ENCODE measurements at places on chromosomes 7 and 10.

- no peak for DNase-seq
These were observed 74.1 kb downstream of the ADD3 start for GRCh38 chr10:110081911-110082310.

- no peak for DNase-seq
These were observed 61.0 kb downstream of the MPP7 start for GRCh38 chr10:28241741-28242399.

- no peak for DNase-seq
These were observed 9.7 kb upstream of the ANKRD7 start for GRCh38 chr7:118214833-118215182.

DNA sequence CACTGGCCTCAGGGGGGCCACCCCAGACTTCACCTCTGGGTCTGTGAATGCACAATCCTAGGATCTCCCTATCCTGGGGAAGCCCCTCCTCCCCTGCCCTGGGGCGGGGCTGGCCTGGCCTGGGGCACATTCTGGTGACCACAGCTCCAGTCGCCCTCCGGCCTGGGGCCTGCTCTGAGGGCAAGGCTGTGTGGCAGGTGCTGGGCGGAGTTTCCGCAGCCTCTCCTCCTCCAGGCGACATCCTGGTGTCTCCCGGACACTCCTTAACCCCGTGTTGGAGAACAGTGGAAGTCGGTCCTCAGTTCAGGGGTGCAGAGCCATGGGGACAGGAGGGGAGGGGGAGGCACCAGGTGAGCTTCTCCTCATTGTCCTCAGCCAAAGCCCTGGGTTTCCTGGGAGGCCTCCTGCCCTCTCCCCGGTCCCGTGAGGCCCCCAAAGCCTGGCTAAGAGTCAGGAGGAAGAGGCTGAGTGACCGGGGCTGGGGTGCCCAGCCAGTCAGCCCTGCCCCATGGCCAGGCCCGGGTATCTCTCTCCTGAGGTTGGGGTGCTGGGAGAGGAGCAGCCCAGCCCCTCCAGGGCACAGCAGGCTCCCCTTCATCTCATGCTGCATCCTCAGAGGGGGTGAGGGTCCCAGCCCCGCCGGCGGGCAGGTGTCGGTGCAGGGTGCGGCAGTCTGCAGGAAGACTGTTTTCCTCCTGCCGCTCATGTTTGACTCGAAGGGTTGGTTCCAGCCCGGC, 22.6 kb downstream of the UNCX start:
- no peak for DNase-seq

- no peak for DNase-seq
These were observed 1002.6 kb downstream of the SORCS3 start for GRCh38 chr10:105643660-105644059.

GRCh38 chr10:90424730-90425129, 433.1 kb downstream of the HTR7 start:
- no peak for DNase-seq

DNA sequence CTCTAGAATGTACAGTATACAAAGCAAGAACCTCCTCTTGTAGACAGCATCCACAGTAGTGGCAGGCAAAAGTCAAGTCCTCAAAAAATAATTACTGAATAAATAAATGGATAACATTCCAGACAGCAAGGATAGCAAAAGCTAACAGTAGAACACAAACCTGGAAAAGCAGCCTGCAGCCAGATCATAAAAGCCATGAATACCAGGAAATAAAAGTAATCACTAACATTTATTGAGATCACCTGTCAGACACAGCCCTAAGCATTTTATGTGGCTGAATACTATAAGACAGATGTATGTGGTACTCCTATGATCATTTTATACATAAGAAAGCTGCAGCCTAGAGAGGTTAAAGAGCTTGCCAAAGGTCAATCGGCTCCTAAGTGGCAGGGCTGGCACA, 34.0 kb downstream of the CUL2 start:
- DNase-seq, result no peak

DNA sequence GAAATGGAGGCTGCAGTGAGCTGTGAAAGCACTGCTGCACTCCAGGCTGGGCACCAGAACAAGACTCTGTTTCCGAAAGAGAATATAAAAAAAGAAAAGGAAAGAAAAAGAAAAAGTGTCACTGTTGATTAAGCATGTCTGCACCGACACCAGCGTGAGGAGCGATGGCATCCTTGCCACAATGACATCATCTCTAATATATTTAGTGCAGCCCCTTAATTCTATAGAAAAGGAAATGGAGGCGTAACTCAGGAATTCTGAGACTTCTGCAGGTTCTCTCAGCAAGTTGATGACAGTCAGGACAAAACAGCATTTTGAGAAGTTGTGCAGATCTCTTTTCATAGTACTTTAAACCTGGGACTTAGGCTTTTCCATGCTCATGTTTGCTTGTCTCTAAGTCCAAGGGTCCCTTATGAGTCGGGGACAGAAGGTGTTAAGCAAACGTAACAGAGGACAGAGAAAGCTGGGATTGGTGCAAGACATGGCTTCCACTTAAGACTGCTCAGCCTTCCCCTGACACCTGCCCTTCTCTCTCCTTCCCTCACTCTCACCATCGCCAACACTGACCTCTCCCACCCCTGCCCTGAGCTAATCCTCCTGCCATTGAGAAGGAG, 16.9 kb upstream of the ANKRD1 start:
- no peak for DNase-seq

DNA sequence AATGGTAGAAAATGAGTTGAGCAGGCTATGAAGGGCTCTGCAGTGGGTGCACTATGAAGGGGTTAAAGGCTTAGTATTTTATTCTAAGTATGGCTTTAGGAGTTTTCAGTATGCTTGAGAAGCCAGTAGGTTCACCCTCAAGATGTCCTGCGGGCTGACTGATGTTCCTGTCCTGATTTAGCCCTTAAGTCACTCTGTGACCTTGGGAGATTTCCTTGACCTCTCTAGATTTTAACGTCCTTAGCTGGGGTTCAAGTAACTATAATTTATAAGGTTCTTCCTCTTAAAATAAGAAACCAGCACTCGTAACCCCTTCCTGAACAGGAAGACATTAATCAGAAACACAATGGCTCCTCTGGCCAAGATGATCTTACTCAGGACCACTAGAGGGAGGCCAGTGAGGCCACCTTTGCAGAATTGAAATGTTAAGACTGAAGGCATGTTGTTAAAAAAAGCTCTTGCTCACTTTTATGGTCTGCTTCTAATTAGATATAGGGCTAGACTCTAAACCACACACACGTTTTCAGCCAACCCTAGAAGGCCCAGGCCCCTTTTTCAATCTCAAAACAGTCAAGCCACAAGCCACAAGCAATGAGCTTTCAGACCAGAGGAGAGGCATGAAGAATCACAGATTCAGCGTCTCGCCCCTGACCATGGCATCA, 41.9 kb downstream of the CDK1 start:
- no peak for DNase-seq

- DNase-seq, result no peak
These were observed 58.3 kb downstream of the MMRN2 start for GRCh38 chr10:86899132-86899531.

DNA sequence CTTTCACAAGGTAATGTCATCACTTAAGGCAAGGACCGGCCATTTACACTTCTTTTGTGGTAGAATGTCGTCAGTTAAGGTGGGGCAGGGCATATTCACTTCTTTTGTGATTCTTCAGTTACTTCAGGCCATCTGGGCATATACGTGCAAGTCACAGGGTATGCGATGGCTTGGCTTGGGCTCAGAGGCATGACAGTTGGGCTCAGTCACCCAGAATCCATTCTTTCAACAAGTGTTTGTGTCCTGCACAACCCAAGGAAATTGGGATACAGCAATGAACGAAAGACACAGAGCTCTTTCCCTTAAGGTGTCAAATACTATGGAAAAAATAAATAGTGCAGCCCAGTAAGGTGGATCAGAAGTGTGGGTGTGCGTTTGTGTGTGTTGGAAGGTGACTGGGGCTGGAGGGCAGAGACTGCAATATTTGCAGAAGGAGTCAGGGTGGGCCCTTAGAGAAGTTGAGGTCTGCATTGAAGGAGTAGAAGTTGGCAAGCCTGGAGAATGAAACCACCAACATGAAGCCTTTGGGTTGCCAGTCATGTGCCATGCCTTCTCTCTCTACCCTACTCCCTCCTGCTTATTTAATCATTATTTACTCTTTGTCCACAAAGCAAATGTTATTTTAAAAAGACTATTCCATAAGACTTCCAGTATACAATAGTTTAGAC, 222.8 kb upstream of the PRKCQ start:
- DNase-seq, result no peak

DNA sequence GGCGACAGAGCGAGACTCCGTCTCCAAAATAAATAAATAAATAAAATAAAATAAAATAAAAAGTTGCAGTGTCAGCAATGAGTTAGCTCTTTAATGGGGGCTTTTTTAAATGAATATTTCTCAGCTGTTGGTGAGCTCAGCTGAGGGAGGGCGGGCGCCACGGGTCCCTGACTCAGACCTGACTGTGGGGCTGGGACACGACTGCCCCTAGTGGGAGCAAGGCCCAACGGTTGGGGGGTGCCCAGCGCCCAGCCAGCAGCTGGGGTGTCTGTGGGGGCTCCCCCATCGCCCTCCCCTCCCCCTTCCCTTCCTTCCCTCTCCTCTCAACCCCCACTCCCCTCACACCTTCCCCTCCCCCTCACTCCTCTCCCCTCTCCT, 46.6 kb downstream of the PWWP2B start:
- peak; percentile 61 for DNase-seq

- no peak for DNase-seq
These were observed 7.2 kb downstream of the ADCY1 start for GRCh38 chr7:45581271-45581780.

GRCh38 chr7:76020031-76020714, 25.8 kb upstream of the TMEM120A start:
- DNase-seq, result peak; percentile 66

DNA sequence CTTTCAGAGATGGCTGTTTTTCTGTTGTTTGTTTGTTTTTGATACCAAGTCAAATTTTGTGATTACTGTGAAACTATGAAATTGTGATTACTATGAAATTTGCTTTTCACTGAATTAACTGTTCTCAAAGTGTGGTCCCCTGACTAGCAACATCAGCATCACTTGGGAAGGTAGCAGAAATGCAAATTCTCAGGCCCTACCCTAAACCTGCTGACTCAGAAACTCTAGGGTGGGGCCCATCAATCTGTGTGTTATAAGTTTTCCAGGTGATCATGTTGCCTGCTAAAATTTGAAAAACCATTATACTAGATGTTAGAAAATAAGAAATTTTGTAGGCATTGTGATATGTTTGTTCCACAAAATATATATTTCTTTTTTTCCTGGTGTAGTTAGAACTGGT, 1.2 kb downstream of the IFIT1B start:
- DNase-seq, result no peak

DNA sequence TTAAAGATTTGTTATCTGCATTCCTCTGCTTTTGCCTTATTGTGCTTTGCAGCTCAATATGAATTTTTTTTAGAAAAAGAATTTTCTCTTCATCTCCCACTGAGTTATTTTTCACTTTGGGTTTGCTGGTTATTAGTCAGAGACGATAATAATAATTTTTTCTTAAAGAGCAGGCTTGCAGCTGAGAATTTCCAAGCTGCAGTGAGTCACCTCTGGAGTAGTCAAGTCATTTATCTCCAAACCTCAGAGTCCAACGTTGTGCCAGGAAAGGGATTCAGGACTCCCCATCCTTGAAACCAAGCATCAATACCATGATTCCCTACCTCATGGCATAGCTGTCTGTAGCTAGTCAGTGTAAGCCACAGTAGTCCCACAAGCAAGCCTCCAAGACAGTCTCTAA, 15.2 kb upstream of the EGR2 start:
- DNase-seq, result no peak

GRCh38 chr10:45470098-45471012, 96.3 kb downstream of the ALOX5 start:
- peak; percentile 12 for DNase-seq

DNA sequence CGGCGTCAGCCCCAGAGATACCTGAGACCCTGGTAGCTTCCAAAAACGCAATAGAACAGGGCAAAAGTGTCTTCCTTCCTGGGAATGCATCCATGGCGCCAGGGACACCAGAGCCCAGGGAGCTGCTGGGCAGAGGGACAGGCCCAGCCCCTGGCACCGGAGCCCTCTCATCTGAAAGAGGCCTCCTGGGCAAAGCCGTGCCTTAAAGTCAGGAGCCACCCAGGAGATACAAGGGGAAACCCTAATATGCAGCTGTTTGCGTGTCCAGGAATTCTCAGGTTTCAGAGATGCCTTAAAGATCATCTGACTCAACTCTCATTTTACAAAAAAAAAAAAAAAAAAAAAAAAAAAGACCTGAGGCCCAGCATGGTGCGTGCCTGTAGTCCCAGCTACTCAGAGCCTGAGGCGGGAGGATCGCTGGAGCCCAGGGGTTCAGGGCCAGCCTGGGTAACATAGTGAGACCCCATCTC, 28.0 kb downstream of the NUDT1 start:
- DNase-seq, result no peak

GRCh38 chr10:129116371-129116770, 350.7 kb upstream of the MGMT start:
- no peak for DNase-seq

- no peak for DNase-seq
These were observed 45.0 kb downstream of the SHH start for GRCh38 chr7:155766966-155767916.

- DNase-seq, result no peak
These were observed 17.8 kb upstream of the PLEKHS1 start for GRCh38 chr10:113733635-113734034.

- no peak for DNase-seq
These were observed 23.2 kb upstream of the CALN1 start for GRCh38 chr7:72435366-72435765.

DNA sequence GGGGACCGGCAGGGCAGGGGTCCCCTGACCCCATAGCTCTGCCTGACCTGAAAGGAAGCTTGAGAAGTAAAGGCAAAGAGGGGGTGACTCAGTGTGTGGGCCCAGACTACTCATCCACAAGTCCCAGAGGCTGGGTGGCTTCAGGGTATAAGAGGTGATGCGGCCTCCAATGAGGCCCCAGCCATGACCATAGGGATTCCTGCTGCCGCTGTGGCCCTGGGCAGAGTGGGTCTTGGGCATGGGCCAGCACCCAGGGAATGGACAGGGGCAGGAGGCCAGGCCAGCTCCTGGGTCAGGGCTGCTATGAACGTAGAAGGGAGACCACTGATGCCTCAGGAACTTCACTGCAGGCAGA, 64.4 kb upstream of the EBF3 start:
- no peak for DNase-seq

DNA sequence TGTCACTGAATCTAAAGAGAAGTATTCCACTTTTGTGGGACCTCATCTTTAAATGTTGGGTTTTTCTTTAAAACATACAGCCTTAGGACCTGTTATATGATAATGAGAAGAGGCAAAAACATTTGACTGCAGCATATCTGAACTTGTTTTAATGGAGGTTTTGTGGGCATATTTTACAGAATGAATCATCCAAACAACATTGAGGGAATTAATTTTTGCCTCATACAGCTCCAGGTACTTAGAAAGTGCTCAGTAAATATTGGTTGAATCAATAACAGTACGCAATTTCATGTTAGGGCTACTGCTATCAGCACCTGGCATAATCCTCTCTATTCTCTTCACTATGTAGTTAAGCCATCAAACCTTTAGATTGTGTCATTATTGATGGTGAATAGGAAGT, 115.9 kb downstream of the MALRD1 start:
- no peak for DNase-seq
